Fibroblast of the aortic adventitia (primary cell): ENCODE measurements at places on chromosomes 6 and 20. TPM values are rescaled to one million over a fixed set of nuclear protein-coding genes. Genes with fewer than 3 reads are reported as not detected.

VNN1 gene
- under 0.01 and 0.33 TPM in 2 replicates for total RNA-seq

MICB gene
- 3.4 and 16.6 TPM in 2 replicates for total RNA-seq

DOK5 gene
- total RNA-seq = 53.6 and 85.6 TPM in 2 replicates

PACRG gene
- total RNA-seq = 0.63 and 2.9 TPM in 2 replicates

ZFP64 gene
- 21.7 and 21.9 TPM in 2 replicates for total RNA-seq

C20orf144 gene
- 0.16 and 0.18 TPM in 2 replicates for total RNA-seq

ADGB gene
- total RNA-seq = not detected in 2 replicates

SLC17A5 gene
- 13.8 and 38.2 TPM in 2 replicates for total RNA-seq

BMP7 gene
- total RNA-seq = not detected in 2 replicates

C6orf141 gene
- 0.57 and 5.7 TPM in 2 replicates for total RNA-seq

ACTL10 gene
- 2.2 and 2.5 TPM in 2 replicates for total RNA-seq

PDE7B gene
- total RNA-seq = 11.8 and 23.9 TPM in 2 replicates

PYGB gene
- 87.8 and 203 TPM in 2 replicates for total RNA-seq
